ENCODE measurements at places on chromosomes 3 and 15. TPM values are rescaled to one million over a fixed set of nuclear protein-coding genes. Genes with fewer than 3 reads are reported as not detected.

DNA sequence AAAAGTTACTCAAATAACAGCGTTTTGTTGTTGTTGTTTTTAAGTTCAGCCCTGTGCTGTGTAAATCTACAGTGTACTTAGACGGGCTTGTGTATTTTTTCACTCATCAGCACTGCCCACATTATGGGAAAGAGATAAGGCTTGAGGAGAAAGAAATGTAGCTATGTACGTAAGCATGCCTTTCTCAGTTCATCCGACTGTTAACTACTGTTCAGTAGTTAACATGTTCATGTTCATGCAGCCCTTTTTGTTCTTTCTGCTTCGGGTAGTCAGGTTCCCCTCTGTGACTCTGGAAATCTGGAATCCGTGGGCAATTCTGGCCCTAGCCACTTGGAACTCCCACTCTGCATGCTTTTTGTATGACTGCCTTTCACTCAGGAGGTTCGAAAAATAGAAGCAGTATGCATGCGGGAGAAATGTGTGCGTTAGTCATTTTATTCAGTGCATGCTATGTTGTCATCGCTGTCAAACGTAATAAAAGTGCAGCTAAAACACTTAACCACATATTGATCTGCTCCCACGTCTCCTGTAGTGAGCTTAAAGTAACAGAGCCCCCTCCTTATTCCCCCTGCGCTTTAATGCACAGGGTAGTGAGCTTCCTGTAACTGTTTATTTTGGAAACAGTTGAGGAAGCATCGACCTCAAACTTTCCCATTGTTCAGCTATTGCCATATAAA, 283.1 kb upstream of the NR2F2 start:
- DNase-seq = no peak

The CNTN6 gene
- total RNA-seq = 0.14 TPM

The SPINT1 gene
- 137 TPM for total RNA-seq

The AQR gene
- total RNA-seq = 53.1 TPM

GRCh38 chr3:152943645-152944044, 108.7 kb downstream of the P2RY1 start:
- DNase-seq = no peak

- DNase-seq = no peak
Measured at GRCh38 chr3:44015170-44015569, 226.5 kb upstream of the TOPAZ1 start.

GRCh38 chr15:75725719-75726607, 13.3 kb upstream of the CSPG4 start:
- DNase-seq = no peak

GRCh38 chr3:44562147-44562546, 7.2 kb downstream of the ZKSCAN7 start:
- DNase-seq = no peak

GRCh38 chr3:65344444-65344843, 656.6 kb upstream of the ADAMTS9 start:
- peak; percentile 50 for DNase-seq

GRCh38 chr3:97981886-97982285, 9.7 kb upstream of the RIOX2 start:
- DNase-seq = no peak

GRCh38 chr15:60091157-60091556, 87.0 kb downstream of the FOXB1 start:
- no peak for DNase-seq

DNA sequence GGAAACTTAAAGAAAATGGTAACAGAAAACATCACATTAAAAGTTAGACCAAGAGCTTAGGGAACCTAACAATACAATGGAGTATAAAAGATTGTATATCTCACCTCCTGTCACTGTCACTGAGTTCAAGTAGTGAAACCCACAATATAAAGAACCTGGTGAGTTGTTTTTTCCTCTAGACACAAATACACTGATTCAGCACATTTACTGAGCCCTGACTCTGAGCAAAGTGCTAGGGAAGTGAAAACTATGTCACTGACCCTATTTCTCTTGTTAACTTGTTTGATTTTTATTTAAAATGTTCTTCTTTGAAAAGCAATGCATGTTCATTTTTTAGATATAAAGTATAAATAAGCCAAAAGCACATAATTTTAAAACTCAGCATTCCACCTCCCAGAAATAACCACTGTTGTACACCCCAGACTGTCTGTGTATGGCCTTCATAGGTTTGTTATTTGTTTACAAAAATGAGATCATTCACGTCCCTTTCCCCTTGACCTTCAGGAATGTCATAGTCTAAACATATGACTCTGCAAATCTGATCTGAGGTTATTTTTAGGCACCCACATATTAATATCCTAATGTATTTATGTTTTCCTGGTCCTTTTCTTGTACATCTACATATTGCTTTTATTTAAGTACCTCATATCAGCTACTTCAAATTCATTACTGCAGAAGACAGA, 69.2 kb upstream of the CSTA start:
- no peak for DNase-seq

The TMEM212 gene
- total RNA-seq = not detected

The GCNT3 gene
- 1.3 TPM for total RNA-seq

The CCDC54 gene
- not detected for total RNA-seq

DNA sequence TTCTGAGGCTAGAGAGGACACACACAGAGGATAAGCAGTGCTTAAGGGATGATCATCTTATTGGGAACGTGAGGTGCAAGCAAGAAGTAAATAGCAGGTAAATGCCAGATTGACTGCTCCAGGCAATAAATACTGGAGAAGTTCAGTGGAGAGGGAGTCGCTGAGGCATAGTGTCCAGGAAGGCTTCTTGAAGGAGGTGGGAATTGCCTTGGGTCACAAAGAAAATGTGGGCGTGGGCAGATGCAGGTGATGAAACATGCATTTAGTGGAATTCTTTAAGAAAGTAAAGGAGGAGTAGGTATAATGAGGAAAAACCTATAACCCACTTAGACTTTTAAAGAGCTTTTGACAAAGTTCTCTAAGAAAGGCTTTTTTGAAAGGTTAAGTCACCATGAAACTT, 7.4 kb upstream of the SEMA5B start:
- no peak for DNase-seq

The CLDN16 gene
- total RNA-seq = 0.38 TPM

DNA sequence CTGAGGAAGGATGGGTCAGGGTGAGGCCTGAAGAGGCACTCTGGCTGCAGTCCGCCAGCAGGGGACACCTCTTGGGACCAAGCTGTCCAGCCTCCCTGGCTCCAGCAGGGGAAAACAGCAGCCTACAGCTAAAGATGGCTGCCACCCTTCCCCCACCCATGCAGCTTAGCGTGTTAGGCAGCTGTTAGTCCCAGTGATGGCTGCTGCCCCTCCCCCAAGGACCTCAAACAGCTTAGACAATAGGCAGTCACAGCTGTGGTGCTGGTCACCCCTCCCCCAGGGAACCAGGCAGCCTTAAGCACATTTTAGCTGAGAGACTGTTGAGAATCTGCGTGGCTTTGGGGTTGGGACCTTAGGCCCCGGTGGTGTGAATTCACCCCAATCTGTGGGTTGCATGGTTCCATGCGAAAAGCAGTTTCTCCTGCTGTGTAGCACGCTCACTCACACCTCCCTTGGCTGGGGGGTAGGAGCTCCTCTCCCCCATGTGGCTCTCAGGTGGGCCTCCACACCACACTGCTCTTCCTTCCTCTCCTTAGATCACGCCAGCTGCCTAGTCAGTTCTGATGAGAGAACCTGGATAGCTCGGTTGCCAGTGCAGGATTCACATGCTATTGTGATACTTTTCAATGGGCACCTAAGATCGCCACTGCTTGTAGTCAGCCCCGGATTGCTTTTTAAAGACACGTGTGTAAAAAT, 140.5 kb upstream of the CADPS start:
- DNase-seq = peak; percentile 96

DNA sequence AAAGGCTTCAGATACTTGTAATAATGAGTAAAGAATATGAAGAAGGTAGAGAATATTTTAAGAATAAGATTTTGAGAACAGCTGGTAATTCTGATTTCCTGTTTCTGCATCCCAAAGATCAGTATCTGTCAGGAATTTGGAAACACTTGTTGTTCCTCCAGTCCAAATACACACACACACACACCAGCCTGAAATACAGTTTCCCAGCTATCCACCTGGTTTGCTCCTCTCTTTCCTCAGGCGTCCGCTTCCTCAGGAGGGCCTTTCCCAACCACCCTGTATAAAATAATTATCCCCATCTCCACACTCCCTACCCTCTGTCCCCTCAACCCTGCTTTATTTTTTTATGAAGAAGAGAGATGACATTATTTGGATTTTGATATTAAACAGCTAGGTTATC, 2.0 kb upstream of the FSIP1 start:
- DNase-seq = no peak

The NRROS gene
- 2.1 TPM for total RNA-seq

The WDR93 gene
- 0.36 TPM for total RNA-seq

DNA sequence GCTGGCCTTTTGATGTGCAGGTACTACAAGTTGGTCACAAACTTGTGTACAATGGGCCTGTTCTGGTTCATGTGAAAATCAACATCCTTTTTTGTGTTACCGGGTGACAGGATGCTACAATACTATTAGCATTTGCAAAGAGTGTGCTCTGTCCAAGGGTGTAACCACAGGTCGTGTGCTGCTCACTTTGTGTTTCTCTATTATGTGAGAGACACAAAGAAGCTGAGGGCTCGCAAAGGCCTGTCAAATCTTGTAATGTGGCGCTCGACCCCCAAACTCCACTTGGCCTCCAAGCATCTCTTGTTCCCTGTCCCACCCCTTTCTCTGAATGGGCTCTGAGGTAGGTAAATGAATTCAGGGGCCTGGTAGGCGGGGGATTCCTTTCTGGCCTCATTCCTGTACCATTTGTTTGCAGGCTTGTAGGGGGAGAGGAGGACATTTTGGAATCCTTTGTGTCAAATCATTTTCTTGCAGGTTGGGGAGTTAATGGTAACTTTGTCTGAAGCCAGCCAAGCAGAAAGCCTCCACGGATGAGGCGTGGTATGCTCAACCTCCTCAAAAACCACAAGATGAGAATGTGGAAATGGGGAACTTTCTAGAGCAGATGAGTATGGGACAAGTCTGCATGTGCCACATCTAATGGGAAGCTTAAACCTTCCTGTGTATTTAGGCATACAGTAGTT, 109.1 kb downstream of the OPA1 start:
- no peak for DNase-seq

The SLC2A2 gene
- 0.20 TPM for total RNA-seq

The CYP8B1 gene
- not detected for total RNA-seq

GRCh38 chr3:118501152-118501551, 533.5 kb downstream of the IGSF11 start:
- DNase-seq = peak; percentile 78

GRCh38 chr3:42764561-42765295, 8.3 kb downstream of the CCDC13 start:
- DNase-seq = no peak

DNA sequence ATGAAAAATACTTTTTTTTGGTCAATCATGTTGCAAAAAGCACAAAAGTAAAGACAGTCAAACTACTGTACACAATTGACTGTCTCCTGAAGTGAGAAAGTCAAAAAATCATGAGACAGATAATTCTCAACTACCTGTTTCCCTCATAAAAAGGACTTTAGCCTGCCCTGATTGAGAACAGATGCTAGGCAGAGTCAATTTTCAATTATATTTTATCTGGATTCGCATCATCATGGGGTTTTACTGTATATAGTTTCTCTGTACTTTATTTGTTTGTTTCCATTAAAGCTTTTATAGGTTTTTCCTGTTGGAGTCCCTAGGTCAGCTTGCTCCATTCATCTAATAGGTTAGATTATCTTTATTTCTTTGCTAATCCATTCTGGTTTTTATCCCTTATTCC, 53.8 kb downstream of the ECT2 start:
- DNase-seq = no peak

All from endodermal cell (in vitro differentiated cells).